Esophagus mucosa (tissue), 1 donor: ENCODE measurements at places on chromosomes 11 and 22. TPM values are rescaled to one million over a fixed set of nuclear protein-coding genes. Genes with fewer than 3 reads are reported as not detected.

Gene KCNK4
- not detected for total RNA-seq

Gene CREB3L1
- 0.64 TPM for total RNA-seq

Gene BDNF
- 0.92 TPM for total RNA-seq

Gene FIBIN
- 1.2 TPM for total RNA-seq

Gene RIMBP3C
- total RNA-seq: 0.04 TPM

Gene NXPE1
- not detected for total RNA-seq

Gene PRODH
- 4.5 TPM for total RNA-seq

Gene CEP126
- total RNA-seq: 1.2 TPM

Gene ST14
- total RNA-seq: 121 TPM

Gene SPTBN2
- 138 TPM for total RNA-seq

Gene AGBL2
- total RNA-seq: 1.1 TPM

Gene SMTN
- 21.1 TPM for total RNA-seq

Gene MRTFA
- total RNA-seq: 19.4 TPM

Gene RAB39A
- total RNA-seq: not detected

Gene P2RY6
- 1.0 TPM for total RNA-seq

Gene NNMT
- total RNA-seq: 16.8 TPM

Gene SOX10
- 0.44 TPM for total RNA-seq

Gene OR5A1
- total RNA-seq: not detected
